Epithelial cell of proximal tubule (primary cell): ENCODE measurements at places on chromosomes 12 and 14. TPM values are rescaled to one million over a fixed set of nuclear protein-coding genes. Genes with fewer than 3 reads are reported as not detected.

- DNase-seq = peak; percentile 15
Measured at GRCh38 chr14:40229676-40230075, 797.4 kb upstream of the FBXO33 start.

CLEC1B gene
- total RNA-seq = not detected in 2 replicates

DNA sequence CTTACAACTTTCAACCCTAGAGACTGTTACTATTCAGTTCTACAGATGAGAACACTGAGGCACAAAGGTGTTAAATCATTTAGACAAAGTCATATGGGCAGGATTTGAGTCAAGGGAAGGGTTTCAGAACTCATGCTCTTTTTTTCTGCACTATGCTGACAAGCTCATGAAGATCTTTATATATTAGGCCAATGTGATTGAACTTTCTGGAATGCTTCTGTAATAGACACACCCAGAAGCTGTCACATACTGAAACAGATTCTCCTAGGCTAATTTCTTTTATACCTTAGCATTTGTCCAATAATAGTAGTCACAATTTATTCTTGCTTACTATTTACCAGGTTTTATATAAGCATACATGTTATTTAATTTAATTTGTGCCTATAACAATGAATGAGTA, 164.0 kb downstream of the ALG10B start:
- no peak for DNase-seq

GRCh38 chr12:42666671-42667243, 77.2 kb upstream of the PRICKLE1 start:
- DNase-seq = no peak

DNA sequence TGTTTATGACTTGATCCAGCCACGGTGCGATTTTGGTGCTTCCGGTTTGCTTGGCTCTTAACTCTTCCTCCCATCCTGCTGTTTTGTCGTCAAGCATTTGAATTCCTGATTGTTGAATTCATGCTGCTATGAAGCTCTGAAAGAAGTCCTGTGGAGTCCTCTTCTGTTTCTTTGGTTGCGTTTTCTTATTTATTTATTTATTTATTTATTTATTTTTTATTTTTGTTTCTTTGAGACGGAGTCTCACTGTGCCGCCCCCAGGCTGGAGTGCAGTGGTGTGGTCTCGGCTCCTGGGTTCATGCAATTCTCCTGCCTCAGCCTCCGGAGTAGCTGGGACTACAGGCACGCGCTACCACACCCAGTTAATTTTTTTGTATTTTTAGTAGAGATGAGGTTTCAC, 3.0 kb upstream of the MTA1 start:
- DNase-seq = no peak

DNA sequence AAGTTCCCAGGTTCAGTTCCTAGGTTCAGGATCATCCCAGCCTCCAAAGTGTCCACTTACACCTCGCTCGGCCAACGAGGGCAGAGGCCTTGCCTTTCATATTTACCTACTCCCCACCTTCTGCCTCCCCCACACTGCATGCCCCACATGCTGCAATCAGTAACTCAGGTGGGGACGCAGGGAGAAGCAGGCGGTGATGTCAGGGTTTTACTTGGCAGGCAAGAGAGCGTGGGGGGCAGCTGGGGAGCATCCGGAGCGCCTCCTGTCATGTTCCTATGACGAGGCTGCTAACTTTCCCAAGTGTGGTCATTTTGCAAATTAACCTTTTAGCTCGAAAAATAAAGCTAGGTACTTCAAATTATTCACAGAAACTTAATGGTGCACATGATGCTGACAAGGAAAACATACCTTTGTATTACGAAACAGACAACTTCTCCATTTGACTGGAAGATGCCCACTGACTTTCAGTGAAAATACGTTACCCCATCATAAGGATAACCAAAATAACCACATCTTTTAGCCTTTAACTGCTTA, 53.8 kb downstream of the SETD3 start:
- DNase-seq = peak; percentile 61

DNA sequence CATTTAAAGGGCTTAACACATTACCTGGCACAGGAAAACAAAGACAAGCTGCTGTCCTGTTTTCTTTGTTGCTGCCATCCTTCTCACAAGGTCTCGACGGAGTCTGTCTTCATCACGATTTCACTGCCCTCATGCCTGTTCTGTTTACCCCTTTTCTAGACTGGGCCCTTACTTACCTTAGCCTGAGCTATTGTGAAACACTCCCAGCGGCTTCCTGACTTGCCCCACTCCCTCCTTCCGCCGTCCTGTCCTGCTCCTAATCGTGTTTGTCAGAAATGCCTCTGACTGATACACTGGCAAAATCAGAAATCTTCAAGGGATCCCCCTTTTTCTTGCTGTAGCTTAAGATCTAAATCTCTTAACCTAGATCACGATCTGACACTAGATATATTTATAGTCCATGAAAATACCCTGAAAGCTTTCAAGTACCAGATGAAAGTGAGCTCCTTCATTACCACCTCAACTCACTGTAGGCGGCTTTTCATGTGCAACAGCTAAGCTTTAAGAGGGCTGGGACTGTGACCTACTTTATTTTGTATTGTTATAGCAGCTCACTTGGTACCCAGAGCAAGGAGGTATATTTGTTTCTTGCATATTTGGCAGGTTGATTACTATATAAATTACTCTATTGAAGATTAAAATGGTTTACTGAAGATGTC, 32.1 kb downstream of the TECPR2 start:
- no peak for DNase-seq

TMTC2 gene
- 2.1 and 3.6 TPM in 2 replicates for total RNA-seq

DNA sequence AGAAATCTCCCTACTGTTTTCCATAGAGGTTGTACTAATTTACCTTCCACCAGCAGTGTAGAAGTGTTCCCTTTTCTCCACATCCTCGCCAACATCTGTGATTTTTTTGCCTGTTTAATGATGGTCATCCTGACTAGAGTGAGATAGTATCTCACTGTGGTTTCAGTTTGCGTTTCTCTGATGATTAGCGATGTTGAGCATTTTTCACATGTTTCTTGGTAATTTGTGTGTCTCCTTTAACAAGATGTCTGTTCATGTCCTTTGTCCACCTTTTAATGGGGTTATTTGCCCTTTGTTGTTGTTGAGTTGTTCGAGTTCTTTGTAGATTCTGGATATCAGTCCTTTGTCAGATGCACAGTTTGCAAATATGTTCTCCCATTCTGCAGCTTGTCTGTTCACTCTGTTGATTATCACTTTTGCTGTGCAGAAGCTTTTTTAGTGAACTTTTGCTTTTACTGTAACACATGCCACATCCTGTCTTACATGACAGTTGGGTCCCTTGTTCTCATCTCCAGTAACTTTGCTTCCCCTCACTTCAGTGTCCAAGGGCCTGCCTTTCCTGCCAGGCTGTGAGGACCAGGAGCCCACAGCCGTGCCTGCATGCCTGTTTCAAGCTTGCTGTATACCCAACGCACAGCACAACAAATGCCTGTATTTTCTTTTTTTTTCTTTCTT, 64.9 kb downstream of the SPRING1 start:
- no peak for DNase-seq

- no peak for DNase-seq
Measured at GRCh38 chr14:68011406-68012028, 191.9 kb downstream of the RAD51B start.

NYNRIN gene
- total RNA-seq = 3.4 and 6.2 TPM in 2 replicates

DNA sequence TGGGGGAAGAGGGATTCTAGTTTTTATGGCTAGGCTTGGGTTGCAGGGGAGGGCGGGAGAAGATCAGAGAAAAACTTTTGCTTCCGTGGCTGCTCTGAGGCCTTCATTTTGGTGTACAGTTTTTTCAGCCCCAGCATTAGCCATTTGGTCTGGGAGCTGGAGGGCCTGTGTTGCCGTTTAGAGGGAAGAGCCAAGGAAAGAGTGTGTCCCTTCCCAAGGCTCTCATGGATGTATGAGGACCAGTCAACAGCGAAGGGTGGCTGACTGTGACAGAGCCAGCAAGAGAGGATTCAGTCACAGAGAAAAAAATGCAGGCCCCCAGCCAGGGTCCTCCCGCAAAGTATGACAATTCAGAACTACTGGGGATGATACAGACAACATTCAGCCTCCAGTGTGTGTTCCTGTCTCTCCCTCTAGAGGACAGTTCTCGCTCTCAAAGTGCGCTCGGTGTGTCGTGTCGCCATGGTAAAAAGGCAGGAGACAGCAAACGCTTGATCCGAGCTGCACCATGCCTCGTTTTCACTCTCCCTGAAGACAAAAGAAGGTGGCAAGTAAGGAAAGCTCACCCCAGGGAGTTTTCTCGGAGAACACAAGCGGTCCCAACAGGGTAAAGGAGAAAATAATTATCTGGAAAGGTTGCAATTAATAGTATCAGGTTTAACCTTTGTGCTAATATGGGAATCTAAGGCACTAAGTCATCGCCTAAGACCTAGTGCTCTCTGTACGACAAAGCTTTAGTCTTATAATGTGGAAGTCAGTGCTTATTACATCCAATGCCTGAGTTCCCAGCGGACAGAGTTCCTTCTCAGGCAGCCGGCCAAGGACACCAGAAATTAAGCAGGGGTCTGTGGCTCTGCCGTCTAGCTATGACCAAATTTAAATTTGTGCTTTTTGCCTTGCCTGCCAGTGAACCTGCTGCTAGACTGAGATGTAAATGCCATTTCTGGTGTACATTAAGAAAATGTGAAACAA, 157.3 kb upstream of the PLXNC1 start:
- no peak for DNase-seq

TAS2R10 gene
- total RNA-seq = 0.14 TPM in 1 of 2 replicates, not detected in the other

DNA sequence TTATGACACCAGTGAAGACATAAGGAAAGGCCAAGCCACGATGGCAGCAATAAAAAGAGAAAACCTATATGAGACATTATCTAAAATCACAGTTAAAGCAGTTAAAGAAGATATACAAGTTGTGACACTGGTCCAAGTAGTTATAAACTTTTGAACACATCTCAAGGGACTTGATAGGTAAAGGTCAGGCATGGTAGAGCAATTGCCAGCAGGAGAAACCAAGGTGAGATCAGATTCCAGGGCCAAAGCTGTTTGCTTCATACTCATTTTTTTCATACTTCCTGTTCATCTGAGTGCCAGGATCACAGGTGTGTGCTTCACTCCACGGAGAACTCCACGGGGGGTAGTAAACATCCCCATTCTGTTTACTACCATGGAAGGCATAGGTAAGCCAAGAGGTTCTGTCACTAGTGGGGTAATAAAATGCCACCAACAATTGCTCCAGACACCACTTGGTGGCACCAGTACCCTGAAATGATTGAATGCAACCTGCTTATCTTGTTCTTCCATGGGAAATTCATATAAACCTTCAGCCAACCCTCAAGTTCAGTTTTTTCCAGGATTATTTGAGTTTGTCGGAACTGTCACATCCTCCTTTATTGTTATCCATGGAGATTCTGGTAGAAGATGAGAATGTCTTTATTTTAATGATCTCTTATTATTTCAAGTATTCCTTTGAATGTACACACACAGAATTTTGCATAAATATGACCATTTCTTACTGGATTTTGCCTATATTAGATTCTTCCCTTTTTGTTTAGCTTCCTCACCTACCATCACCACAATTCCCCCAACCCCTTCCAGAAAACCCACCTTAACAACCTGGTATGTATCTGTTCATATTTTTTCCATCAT, 59.2 kb upstream of the TSPAN8 start:
- DNase-seq = no peak

- DNase-seq = no peak
Measured at GRCh38 chr14:75067212-75067611, 2.2 kb upstream of the ZC2HC1C start.

DNA sequence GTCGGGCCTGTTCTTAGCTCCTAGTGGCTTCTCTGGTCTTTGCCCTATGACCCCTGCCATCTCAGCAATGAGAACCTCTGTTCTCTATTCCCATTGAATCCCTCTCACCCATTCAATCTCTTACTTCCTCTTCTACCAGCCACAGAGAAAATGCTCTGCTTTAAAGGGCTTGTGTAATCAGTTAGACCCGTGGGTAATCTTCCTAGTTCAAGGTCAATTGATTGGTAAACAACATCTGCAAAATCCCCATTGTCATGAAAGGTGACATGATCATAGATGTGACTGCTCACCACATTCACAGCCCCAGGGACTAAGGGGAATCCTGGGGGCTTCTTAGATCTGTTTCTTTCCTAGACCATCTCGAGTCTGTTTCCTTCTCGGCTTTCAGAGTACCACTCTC, 7.2 kb upstream of the CCDC197 start:
- DNase-seq = no peak

DNA sequence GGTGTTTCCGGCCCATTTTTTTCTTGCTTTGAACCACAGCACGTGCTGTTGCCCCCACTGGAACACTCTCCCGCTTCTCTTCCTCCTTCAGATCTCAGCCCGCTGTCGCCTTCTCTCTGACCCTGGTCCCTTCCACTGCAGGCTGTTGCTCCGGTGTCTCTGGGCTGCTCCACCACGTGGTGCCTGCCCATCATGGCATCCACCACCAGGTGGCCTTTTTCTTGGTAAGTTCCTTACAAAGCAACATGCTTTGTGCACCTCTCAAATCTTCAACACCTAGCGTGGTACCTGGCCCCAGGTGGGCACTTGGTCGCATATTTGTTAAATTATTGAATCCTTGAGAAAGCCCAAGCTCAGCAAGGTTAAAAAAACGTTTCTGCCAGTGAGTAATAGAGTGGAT, 19.1 kb downstream of the TUNAR start:
- no peak for DNase-seq

CCDC177 gene
- not detected in 2 replicates for total RNA-seq

DNA sequence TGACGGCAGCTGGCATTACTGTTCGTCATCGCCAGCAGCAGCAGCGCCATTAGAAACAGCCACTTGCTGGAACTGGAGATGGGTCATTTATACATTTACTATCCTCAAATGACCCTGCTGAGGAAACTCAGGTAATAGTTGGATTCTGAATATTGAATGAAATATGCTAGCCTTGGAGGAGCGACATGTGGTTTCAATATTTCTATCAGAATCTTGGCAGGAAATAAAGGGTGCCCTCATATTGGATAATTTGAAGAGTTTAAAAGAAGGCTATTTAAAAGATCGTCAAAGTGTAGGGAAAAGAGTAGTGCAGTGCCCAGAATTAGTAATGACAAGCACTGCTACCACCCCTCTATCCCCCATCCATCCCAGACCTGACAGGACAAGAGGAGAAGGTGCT, 109.6 kb upstream of the CPM start:
- DNase-seq = no peak

- no peak for DNase-seq
Measured at GRCh38 chr12:28104316-28104715, 85.9 kb upstream of the CCDC91 start.

GRCh38 chr12:104175726-104176247, 37.8 kb upstream of the NFYB start:
- DNase-seq = no peak

REC8 gene
- total RNA-seq = 122 and 158 TPM in 2 replicates

DNA sequence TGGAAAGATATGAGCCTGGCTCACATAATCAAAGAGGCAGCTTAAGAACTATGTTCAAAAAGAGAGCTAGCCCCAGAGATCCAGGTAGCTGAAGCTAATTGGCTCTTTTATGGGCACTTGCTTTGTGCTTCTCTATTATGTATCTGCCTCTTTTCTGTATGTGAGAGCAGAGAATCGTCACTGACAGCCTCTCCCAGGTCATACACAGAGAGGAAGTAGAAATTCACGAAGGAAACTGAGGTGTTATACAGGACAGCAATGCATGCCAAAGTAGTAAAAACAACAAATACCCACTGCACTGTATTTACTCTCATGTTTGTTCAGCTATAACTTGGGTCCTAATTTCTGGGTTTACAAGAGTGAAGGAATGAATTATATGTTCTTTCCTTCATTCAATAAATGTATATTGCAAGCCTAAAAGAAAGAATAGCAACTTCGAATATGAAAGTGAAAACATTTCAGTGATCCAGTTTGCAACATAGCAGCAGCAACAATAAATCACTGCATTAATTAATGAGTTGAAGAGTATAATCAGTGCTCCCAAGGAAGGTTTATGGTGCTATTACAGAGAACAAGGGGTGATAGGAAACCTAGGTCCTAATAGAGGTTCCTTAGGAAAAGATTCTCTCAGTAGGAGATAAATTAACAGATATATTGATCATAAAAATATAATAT, 47.1 kb upstream of the ATXN7L3B start:
- no peak for DNase-seq

CLEC6A gene
- not detected in 2 replicates for total RNA-seq

CCDC38 gene
- total RNA-seq = 0.06 TPM in 1 of 2 replicates, not detected in the other
